ENCODE measurements at places on chromosomes 2 and 18.

DNA sequence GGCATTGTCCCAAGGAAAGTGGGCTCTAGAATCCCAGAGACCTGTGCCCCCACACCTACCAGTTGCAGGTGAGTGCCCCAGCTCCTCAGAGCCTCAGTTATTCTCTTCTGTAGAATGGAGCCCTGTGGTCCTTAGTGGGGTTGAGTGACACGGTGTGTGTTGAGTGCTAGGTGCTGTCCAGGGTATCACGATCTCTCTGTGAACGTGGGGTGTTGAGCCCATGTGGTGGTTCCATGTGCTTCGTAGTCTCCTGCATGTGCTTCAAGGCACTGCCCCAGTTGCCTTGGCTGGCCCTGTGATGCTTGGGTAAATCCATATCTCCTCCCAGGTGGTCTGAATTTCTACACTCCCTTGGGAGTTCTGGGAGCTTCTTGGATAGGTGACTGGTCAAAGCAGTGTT is 54.9 kb downstream of the SH3RF3 start:
- no peak for DNase-seq

GRCh38 chr2:146642066-146642465 is 1202.8 kb upstream of the ACVR2A start:
- DNase-seq: no peak

- DNase-seq: no peak
These were observed 63.5 kb downstream of the PLA2R1 start for GRCh38 chr2:159998961-159999360.

DNA sequence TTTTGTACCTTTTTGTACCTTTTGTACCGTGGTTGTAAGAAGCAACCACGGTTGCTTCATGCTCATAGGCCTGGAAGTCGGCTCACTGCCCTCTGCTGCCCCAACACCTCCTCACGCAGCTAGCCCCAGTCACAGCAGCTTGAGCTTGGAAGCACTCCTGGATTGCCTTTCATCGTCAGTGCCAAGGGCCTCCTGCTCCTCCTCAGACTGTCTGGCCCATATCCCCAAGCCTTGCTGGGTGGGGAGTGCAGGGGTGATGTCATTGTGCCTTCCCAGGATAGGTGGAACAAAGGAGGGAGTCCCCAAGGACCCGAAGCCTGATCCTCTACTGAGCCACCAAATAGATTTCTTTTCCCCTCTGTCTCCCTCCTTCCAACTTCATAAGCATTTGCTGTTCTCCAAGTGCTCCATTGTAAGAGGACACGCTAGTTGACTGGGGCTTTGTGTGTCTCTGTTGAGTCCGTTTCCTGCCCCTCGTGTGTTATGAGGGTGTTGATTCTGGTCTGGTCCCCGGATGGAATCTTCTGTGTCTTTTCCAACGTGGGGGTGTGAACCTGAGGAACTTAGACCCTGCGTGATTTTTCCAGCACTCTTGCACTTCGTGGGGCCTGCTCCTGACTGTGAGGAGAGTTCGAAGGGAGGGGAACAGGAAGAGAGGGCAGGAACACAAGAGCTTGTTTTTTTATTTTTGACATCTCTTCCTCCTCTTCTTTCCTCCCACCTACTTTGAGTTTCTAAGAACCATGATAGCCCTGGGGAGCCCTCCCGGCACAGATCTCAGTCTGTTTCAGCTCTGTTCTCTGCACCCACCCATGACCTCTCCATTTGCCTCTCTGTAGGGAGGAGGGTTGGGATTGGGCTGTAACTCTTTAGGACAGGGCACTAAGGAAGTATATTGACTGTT is 127.2 kb upstream of the EML6 start:
- DNase-seq: peak; percentile 43

DNA sequence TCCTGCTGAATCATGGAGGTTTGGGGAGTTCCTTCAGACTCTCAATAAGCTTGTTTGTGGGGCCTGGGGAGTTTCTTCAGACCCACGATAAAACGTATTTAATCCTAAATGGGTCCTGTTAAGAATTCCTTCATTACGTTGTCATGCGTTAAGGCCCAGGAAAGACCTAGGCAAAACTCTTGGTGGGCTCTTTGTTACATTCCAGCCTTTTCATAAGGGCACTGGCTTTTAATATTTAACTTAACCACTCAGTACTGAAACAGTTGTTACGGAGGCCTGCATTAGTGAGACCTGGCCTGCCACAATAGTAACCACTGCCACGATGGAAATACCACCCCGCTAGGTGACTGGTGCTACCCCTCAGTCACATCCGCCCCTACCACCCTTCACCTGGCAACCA is 17.5 kb upstream of the BIN1 start:
- no peak for DNase-seq

GRCh38 chr2:139354518-139354917 is 574.3 kb upstream of the NXPH2 start:
- DNase-seq: peak; percentile 76

GRCh38 chr18:23934863-23935262 is 79.7 kb upstream of the TTC39C start:
- no peak for DNase-seq

GRCh38 chr2:88651646-88652045 is 24.4 kb upstream of the EIF2AK3 start:
- DNase-seq: no peak

DNA sequence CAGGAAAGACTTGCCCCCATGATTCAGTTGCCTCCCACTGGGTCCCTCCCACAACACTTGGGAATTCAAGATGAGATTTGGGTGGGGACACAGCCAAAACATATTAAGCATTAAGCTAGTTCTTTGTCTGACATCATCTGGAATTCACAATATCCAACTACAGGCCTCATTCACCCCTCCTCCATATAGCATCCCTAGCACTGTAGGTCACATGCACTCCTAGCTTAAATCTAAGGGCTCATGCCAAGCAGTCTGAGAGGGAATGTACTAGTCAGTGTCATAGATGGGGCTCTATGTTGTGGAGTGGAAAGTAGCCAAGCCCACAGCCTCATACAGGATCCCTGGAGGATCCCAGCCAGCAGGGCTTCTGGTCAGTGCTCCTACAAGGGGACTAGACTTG is 92.1 kb downstream of the IRS1 start:
- no peak for DNase-seq

GRCh38 chr2:102717308-102718018 is 44.4 kb upstream of the TMEM182 start:
- no peak for DNase-seq

DNA sequence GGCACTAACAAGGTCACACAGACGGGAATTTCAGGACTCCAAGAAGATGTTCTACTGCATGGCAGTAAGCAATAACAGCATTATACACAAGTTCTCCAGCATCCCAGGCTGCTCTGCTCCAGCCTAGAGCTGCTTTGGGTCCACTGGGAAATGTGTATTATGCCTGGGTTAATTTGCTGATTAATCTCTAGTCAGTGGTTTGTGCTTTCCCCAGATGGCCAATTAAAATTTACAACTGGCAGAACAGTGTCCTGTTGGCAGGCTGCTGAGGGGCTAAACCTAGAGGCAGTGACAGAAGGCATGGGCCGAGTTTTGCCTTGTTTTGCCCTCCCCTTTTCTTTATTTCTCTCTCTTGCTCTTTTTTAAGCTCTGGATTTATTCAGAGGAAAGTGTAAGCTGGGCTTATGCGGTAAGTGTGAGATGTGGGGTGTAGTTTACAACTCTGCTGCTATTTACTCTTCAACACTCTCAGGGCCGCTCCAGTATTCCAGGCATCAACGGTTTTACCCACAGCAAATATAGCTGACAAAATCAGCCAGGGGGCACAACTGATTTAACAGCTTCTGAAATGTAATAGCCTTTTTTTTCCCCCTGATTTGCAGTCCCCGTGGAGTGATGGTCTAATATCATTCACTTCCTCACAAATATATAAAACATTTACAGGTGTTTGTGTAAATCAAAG is 348.0 kb downstream of the GPD2 start:
- DNase-seq: peak; percentile 99

DNA sequence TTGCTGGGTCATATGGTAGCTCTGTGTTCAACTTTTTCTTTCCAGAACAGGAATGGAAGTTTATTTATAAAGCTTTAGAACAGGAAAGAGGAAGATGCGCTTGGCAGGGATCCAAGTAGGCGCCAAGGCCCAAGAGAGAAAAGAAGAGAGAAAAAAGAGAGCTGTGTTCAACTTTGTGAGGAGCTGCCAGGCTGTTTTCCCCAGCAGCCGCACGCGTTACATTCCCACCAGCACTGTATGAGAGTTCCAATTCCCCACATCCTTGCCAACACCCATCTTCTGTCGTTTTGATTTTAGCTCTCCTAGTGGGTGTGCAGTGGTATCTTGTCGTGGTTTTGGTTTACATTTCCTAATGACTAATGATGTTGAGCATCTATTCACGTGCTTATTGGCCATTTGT is 51.4 kb downstream of the KCNF1 start:
- peak; percentile 23 for DNase-seq

DNA sequence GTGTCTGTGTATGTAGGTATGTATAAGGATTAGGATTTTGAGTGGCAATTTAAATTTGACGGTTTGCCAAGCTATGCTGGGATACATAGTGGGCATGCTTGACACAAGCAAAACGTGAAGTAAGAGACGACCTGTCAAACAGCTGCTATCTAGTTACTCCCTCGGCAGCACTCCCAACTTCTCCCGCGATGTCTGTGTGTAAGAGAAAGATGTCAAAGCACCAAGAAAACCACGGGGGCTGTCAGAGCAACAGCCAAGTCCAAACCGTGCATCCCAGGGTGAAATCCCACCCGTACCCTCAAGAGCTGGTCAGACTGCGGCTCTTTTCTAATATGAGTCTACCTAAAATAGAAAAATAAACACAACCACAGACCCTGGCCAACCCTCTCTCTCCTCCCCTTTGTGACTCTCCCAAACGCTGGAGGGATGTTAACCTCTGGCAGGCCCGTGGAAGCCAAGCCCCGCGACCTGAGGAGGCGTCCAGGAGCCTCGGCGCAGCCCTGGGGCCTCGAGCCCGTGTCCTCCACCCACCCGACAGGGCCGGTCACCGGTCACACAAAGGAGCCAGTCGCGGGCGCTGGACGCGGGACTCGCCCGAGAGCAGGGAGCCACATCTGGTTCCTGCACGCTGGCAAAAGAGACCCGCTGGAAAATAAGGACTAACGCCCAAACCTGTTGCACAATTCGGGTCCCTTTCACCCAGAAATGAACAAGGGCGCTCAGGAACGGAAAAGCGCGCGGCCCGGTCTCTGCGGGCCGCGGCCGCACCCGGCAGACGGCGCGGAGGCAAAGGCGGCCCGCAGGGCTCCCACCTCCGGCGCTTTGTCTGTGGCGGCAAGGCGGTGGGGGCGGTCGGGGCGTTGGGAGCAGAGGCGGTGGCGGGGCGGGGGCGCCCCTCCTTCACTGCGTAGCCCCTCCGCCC is 925 bp downstream of the SESTD1 start:
- peak; percentile 71 for DNase-seq

GRCh38 chr2:136251197-136251884 is 133.4 kb upstream of the CXCR4 start:
- DNase-seq: no peak

- DNase-seq: peak; percentile 88
These were observed 606 bp downstream of the TMEM237 start for GRCh38 chr2:201642579-201643215.

- no peak for DNase-seq
These were observed 15.5 kb upstream of the DUSP19 start for GRCh38 chr2:183063083-183063482.

GRCh38 chr18:11860594-11861450 is 9.6 kb downstream of the CHMP1B start:
- no peak for DNase-seq

GRCh38 chr2:55452879-55453278 is 33.2 kb upstream of the CCDC88A start:
- no peak for DNase-seq

- DNase-seq: no peak
These were observed 13.2 kb upstream of the SULT1C3 start for GRCh38 chr2:108226564-108226963.

DNA sequence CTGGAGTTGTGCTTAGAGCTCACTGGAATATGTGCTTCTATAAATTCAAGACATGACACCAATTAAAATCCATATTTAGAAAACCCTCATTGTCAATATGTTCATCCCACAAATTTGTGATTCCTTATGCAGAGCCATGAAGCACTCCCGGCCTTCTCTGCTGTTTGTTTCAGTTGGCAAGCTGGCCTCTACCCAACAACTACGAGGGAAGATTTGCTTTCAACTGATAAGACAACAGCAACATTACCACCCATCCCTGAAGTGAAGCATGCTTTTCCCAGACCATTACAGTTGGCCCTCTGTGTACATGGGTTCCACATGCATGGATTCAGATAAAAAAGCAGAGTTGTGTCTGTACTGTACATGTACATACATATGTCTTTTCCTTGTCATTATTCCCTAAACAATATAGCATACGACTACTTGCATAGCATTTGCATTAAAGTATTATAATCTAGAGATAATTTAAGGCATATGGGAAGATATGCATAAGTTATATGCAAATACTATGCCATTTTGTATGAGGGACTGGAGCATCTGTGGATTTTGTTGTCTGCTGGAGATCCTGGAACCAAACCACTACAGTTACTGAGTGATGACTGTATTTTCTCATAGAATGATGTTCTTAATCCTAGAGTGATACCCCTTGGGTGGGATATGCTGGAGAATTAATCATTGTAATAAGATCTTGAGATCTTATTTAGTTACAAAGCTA is 77.6 kb upstream of the MC2R start:
- no peak for DNase-seq

- DNase-seq: no peak
These were observed 16.3 kb downstream of the PDE6D start for GRCh38 chr2:231764760-231765159.

DNA sequence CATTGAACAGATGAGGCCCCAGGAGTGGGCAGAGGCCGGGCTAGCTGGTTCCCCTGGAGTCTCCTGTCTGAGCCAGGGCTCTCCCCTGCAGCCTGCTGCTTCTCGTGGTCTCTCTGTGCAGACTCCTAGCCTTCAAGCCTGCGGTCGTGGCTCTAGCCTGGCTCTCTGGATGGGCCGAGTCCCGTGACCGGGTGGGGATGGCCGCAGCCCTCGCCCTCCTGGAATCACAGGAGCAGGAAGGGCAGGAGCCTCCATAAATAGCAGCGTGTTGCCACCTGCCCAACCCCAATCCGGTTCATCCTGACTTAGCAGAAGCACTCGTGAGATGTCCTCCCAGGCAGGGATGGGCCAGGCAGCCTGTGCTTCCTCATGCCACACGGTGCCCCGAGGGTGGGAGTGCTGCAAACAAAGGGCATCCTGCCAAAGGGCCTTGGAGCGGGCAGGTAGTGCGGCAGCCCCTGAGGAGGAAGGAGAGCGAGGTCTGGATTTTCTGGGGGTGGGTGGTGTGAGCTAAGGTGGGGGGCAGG is 43.9 kb downstream of the FOSL2 start:
- no peak for DNase-seq

- DNase-seq: peak; percentile 41
These were observed 40.1 kb downstream of the KCNF1 start for GRCh38 chr2:10951558-10952414.

GRCh38 chr2:170432823-170433222 is 254.9 kb downstream of the MYO3B start:
- no peak for DNase-seq

All from NCI-H2171 treated with DMSO at 0.1 percent for 48 hours (cell line).